Left hindlimb (tissue), 1 donor: ENCODE measurements at places on chromosomes 13 and 19.

DNA sequence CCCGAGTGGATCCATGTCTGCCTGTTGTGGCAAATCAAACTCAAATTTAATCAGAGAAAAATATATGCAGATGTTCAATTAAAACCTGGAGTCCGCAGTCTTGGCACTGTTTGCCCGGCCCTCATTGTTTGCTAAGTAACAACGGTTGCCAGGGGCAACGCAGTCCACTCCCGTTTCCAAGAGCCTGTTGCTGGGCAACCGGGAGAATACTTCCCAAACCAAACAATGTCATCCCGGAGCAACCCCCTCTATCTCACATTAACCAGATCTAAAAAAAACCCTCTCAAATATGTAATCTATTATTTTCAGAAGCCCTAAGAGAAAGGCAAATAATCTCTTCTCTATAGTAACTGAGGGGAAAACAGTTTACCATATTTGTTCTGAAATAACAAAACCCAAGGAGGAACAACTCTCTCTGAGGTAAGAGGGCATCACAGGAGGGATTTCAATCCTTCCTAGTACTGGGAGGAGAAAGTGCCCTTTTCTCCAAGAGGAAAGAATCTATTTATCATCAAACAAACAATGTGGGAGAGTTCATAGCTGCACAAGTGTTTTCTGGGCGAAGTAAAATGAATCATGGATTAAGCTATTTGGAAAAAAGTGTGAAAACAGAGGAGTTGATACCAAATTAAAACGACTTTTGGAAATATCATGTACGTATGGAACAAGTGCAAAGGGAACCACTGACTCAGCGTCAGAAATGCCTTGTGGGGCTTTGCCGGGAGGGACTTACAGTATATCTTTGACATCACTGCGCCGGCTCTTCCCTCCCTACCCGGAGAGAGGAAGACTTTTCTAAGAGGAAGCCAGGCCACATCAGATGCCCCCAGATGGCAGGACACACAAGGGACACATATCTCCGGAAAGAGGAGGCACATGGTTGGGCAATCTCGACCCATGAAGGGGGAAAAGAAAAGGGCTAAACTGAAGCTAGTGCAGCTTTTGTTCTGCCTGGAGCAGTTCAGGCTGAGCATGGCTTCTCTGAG lies 43.3 kb downstream of the RFX2 start:
- peak; percentile 94 for DNase-seq

DNA sequence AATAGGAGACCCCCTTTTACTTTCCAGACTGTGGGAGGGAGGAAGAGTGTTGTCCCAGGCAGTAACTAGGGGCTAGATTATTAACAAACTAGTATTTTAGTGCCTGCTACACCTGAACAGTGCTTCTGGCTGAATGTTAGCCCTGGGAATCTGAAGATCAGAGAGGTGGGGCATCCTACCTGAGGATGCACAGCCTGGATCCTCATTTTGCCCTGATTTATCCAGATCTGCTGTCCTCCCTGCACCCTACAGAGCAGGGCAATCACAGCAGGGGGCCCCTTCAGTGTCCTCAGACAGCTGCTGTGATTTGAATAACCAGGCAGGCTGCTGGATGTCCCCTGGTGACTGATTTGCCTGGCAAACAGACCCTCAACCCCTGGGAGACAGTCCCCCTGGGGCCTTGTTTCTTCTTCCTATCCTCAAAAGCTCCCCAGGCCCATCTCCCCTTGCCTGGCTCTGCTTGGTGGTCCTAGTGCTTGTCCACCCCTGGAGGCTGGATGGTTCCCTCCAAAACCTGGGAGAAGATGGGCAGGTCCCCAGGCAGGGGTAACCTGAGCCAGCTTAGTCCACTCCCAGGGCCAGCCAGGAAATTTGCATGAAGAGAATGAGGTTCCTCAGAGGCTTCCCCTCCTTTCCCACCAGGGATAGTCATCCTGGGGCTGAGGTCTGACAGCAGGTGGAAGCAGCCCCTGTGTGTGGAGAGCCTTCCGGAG lies at the start of gene OVOL3:
Gene OVOL3 (plus strand): TSS at position 657 of the 713 bp plus-strand sequence. CDS start 60 bp downstream, outside the sequence.
- no peak for DNase-seq

DNA sequence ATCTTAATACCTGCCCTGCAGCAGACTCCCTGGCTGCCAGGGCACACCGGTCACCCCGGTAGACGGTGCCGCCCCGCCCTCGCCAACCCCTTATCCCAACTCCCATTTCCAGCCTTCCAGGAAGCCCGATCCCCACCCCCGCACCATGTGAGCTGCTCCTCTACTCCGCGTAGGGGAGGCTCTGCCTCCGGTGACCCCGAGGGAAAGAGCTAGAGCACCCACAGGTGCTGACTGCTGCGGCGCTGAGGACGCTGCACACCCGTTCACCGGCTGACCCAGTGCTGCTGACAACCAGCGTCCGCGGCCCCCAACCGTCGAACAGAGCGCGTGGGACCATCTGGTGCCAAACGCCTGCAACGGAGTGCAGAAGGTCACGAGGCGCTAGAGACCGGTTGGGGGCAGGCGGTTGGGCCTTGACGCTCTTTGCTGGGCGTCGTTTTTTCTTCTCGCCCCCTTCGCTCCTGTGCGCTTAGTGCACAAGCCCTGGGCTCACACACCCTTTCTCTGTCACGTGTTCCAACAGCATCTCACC lies 59.6 kb upstream of the ZNF599 start:
- no peak for DNase-seq

DNA sequence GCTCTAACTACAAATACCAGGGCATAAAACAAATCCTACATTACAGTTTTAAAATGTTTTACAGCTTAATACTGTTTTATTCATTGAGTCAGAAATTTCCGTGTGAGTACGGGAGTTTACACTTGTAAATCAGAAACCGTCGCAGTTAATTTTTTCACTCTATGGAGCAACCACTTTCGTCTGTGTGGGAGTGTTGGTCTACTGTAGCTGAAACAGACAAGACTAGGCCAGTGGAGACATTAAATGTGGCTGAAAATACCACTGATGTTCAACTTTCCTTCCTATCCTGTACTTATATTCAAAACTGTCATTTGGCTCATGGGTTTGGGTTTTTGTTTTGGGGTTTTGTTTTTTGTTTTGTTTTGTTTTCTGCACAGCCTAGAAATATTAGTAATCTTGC lies 268.7 kb downstream of the DCT start:
- DNase-seq, result no peak

DNA sequence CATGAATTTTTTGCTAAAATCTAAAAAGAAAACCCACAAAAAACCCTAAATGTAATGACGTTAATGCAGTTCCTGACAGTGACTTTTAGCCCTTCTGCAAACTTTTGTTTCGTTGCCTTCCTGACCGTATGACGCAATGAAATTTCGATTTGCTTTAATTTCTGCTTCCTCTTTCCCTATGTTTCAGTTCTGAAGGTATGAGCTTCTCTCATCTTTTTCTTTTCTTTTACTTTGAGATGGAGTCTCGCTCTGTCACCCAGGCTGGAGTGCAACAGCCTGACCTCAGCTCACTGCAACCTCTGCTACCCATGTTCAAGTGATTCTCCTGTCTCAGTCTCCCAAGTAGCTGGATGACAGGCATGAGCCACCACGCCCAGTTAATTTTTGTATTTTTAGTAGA lies 6.1 kb upstream of the LILRA5 start:
- no peak for DNase-seq

GRCh38 chr19:32200312-32201038 lies 144.9 kb upstream of the ZNF507 start:
- DNase-seq, result no peak

DNA sequence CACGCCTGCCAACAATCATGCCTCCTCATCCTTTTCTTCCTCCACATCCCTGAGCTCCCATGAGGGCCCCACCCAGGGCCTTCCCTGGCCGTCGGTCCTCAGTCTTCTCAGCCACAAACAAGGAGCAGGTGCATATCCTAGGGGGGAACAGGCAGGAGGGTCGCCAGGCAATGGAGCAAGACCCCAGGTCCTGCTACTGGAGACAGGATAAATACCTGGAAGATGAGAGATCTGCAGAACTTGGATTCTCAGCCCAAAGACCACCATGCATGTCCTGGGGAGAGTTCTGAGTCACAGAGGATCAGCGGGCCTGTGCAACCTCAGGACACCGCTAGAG lies 344.7 kb upstream of the TSHZ3 start:
- no peak for DNase-seq

DNA sequence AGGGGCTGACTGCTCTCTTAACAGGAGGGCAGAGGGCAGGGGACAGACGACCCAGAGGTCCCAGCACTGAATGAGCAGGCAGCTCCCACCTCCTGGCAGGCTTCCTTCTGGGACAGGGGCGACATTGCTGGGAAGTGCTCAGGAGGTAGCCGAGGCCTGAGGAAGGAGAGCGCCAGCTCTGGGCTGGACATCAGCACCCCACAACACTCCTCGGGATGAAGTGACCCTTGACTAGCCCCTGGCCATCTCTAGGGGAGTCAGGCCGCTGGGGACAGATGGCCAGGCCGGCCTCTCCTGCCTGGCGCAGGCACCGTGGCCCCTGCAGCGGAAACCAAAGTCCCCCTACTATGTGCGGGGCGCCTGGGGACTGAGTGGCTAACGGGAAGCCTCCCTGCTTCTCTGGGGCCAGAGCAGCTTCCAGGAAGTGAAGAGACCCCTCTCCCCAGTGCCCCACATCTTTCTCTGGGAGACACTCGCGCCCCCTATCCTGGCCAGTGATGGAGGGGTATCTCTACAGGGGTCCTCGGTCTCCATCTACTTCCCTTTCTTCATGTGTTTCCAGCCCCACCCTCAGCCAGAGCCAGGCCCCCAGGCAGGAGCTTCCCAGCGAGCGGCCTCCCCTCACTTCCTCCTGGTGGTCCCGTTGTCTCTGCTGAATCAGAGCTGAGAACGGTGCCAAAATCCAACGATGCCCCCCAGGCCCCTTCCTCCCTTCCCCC lies 10.1 kb downstream of the PRR36 start:
- DNase-seq, result no peak

- DNase-seq, result no peak
Measured at GRCh38 chr13:101698400-101698799, 245.9 kb downstream of the ITGBL1 start.

- DNase-seq, result no peak
Measured at GRCh38 chr13:80877209-80877943, 536.5 kb upstream of the SPRY2 start.

- peak; percentile 84 for DNase-seq
Measured at GRCh38 chr19:1243768-1244692, 2.5 kb downstream of the ATP5F1D start.

- DNase-seq, result no peak
Measured at GRCh38 chr13:51292000-51292565, 47.4 kb upstream of the SERPINE3 start.

DNA sequence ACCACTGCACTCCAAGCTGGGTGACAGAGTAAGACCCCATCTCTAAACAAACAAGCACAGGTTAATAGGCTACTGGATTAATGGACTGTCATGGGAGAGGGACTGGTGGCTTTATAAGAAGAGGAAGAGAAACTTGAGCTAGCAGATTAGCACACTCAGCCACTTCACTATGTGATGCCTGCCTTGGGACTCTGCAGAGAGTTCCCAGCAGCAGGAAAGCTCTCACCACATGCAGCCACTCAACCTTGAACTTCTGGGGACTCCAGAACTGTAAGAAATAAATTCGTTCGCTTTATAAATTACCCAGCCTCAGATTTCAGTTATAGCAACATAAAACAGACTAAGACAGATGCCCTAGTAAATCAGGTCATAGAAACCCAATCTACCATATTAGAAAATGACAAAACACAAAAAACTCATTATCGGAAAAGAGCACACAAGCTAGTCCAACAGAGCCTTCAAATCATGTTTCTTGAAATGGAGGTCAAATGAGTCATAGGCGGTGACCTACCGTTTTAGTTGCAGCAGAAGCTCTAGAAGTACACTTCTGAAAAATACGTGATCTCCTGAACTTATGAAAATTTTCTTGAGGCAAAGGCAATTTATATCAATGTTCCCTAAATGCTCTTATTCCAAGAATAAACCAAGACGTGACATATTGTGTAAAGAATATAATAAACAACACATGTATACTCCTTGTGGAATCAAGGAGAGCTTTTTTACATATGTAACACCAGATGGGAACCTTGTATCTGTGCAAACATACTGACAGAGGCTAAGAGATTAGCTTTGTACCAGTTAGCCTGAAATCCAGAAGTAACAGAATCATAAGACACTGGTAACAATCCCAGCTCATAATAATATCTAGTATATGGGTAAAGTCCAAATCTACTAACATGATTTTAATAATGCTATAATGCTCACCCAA lies 340.9 kb upstream of the SGCG start:
- no peak for DNase-seq

GRCh38 chr13:101155920-101156319 lies 260.4 kb downstream of the NALCN start:
- DNase-seq, result no peak

GRCh38 chr19:8924283-8924682 lies 85.9 kb downstream of the MUC16 start:
- DNase-seq, result no peak

- no peak for DNase-seq
Measured at GRCh38 chr13:113383089-113383488, 19.2 kb upstream of the GRTP1 start.

- no peak for DNase-seq
Measured at GRCh38 chr19:6334490-6335285, 1.3 kb upstream of the ACER1 start.

- DNase-seq, result no peak
Measured at GRCh38 chr13:112824429-112824828, 134.6 kb downstream of the ATP11A start.

- no peak for DNase-seq
Measured at GRCh38 chr19:44974857-44975256, 19.7 kb downstream of the CLPTM1 start.

DNA sequence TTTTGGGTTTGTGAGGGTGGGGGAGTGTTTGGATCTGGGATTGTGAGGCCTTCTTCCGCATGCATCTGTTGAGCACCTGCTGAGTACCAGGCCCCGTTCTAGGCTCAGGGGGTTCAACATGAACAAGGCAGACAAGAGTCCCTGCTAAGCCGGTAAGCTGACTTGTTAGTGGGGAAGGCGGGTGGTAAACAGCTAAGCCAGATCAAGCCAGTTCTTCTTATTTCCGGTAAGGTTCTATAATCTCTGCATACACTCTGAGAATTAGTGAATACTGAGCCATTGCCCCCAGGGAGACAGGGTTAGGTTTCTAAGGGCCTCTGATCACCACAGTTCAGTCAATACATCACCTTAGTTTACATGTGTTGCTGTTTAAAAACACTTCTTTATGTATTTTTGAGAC lies 9.9 kb upstream of the EHD2 start:
- DNase-seq, result no peak

DNA sequence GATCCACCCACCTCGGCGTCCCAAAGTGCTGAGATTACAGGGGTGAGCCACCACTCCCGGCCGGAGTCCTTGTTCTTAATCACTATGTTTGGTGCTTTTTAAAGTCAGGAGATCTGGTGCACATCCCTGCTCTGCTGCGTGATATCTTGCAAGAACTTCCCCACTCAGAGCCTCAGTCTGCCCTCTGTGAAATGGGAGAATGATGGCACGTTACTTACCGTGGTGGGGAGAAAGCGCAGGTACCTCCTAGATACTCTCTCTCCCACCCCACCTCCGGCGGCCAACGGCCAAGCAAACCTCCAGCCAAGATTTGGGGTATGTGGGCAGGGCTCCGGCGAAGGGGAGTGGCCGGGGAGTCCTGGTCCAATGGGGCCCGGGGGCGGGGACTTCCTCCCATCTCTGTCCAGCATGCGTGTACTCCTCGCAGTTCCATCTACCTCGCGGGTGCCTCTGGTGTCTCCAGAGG lies at the start of gene RYR1:
Gene RYR1 (plus strand): TSS at position 424 of the 466 bp plus-strand sequence. CDS start 139 bp downstream, outside the sequence.
- DNase-seq, result peak; percentile 70

GRCh38 chr13:59531571-59532091 lies 632.1 kb downstream of the DIAPH3 start:
- peak; percentile 62 for DNase-seq
